ENCODE measurements at places on chromosomes 5 and 9. TPM values are rescaled to one million over a fixed set of nuclear protein-coding genes. Genes with fewer than 3 reads are reported as not detected.

DNA sequence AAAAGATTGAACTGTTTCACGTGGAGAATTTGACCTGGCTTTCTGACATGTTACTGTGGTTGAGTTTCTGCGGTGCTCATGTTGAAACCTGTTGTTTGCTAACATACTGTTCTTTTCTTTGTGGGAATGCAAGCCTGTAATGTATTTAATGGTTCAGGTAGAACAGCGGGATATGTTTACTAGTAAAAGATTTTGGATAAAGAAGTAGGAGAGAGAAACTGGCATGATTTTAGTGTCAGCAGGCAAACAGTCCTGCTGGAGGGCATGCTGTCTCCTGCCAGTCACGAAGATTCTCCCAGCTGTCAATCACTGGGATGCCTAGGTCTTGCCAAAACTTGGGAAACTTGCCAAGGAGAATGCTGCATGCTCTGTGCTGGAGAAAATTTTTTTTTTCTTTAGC, 263.5 kb downstream of the TAF11L14 start:
- DNase-seq: no peak

DNA sequence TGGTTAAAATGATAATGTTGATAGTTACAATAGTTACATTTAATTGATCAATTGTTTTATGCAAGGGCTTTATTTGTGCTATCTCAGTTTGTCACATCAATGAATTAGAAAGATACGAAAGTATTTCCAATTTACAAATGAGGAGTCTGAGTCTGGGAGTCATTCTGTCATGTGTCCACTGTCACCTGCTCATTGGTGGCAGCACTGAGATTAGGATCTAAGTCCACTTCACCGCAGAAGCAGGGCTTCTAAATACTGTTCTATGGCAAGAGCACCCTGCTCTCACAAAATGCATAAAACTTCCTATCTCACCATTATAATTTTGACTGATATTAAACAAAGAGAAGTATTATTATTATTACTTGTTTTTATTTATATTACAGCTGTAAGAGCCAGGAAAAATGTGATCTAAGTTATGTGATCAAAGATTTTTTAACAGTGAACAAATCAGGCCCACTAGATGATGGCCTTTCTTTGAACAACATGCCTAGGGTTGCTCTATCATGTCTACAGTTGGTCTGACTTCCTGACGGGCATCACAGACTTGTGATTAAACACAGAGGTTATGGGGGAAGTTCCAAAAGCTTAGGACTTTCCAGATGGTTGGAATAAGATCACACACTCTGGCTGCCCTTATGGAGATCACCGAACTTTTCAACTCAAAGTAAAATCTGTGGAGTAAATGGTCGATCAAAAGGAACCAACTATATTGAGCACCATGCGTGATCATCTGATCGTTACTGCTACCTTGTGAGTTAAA, 15.1 kb downstream of the TLR4 start:
- DNase-seq: no peak

- no peak for DNase-seq
Observed at GRCh38 chr5:173497685-173498084, 118.8 kb downstream of the BOD1 start.

GRCh38 chr5:83925321-83925954, 204.8 kb upstream of the HAPLN1 start:
- DNase-seq: no peak

SEMA6A gene
- 0.35 TPM for total RNA-seq

DNA sequence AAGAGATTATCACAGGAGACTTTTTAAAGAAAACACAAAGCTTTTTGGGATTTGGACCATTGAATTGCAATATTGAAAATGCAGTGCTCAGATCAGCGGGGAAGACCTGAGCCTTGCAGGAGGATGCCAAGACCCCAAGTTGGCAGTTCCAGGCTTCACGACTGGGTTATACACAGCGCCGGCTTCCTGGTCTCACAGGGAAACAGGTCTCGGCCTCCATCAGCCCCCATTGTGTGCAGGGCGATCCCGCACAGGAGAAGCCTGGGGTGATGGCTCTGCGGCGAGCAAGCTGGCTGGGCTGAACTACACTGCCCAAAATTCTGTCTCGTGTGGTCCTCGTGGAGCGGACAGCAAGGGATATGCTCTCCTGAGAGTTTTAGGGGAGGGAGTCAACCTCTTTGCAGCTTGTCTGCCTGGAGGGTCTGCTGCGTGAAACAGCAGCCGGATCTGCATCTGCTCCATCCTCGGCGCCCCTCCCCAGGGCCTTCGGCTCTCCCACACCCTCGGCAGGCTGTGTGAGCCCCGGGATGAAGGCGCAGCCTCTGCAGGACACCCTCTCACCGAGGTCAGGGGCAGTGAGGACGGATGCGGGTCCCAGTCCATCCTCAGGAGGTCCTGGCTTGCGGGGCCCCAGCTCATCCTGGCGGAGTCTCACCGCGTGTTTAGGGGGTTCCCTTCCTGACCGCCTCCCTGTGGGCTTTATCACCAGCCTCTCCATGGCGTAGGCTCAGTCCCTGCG, 60.6 kb downstream of the NSUN2 start:
- no peak for DNase-seq

GABRA6 gene
- total RNA-seq: not detected

DNA sequence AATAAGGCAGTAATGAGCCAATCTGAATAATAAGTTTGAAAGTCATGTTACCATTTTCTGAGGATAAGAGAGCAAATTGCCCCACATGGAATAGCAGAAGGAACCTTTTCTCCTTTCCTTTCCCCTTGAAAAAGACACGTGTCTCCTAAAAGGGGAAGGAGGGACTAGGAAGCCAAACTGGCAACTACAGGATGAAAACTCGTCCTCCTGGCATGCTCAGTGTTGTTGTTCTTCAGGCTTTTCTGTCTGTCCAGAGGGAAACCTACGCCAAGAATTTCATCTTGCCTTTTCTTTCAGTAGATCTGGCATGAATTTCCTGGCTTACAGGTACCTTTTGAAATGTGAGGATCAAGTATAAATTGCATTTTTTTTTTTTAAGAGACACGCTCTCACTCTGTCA, 355.9 kb upstream of the TLE4 start:
- no peak for DNase-seq

NEUROG1 gene
- not detected for total RNA-seq

Measured in pulmonary artery endothelial cell (primary cell).